ENCODE measurements at places on chromosomes 12 and 14.

- no peak for DNase-seq
These were observed 101.3 kb downstream of the WIF1 start for GRCh38 chr12:65019696-65020234.

GRCh38 chr14:90381011-90381786 lies 15.6 kb upstream of the CALM1 start:
- no peak for DNase-seq

DNA sequence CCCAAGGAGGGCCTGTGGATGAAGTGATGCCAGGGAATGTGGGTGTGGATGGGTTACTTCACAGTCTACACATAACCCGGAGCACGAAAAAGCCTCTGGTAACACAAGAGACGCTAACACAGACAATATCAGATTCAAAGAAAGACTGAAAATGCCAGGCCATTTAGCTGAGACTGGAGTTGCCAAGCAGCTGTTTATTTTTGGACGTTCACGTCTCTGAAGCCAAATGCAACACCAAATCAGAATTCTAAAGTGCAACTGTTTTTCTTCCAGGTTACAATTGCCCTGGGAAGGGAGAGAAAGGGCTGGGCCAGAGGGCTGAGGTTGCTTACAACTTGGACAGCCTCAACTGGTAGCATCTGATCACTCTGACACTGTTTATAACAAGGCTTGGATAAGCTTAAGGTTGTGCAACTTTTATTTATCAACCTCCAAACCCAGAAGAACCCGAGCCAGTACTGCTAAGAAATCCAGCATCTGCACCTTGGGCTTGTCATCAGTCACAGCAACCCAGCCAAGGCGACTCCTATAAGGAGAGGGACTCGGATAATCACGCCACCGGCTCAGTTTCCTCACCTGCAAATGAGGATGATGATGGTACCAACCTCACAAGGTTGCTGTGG lies 24.8 kb downstream of the NUAK1 start:
- no peak for DNase-seq

GRCh38 chr12:9335867-9336266 lies 127.7 kb upstream of the PZP start:
- DNase-seq, result no peak

DNA sequence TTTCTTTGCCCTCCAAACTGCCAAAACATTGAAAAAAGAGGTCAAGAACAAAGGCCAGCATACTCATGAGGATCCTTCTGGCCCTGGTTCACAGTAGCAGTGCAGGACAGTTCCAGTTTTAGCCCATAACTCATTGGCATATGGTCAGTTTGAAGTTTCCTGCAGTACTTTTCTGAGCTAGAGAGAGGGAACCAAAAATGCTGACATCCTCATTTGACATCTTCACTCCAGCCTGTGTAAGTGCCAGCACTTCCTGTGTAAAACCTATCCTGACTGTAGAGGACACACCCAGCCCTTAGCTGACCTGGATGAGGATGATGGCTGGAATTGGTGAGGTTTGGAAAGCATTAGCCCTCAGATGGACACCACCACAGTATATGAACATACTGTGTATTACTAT lies 84.1 kb downstream of the FGD4 start:
- DNase-seq, result no peak

- DNase-seq, result no peak
These were observed 613.0 kb downstream of the RPS29 start for GRCh38 chr14:48973151-48973550.

DNA sequence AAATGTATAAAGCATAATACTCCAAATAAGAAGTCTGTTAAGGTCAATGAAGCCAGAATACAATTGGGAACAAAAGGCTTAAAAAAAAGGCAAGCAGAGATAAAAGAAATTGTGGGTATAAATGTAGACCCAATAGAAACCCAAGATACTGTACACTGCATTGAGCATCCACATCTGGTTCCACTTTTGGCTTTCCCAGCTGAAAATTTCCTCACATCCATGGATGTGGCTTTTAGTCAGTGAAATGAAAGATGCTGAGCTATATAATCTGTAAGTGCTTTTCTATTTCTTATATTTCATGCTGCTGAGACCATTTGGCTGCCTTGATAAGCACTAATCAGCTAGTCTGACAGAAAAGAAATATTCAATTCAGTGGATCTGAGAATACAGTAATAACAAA lies 83.5 kb downstream of the PTPRR start:
- no peak for DNase-seq

DNA sequence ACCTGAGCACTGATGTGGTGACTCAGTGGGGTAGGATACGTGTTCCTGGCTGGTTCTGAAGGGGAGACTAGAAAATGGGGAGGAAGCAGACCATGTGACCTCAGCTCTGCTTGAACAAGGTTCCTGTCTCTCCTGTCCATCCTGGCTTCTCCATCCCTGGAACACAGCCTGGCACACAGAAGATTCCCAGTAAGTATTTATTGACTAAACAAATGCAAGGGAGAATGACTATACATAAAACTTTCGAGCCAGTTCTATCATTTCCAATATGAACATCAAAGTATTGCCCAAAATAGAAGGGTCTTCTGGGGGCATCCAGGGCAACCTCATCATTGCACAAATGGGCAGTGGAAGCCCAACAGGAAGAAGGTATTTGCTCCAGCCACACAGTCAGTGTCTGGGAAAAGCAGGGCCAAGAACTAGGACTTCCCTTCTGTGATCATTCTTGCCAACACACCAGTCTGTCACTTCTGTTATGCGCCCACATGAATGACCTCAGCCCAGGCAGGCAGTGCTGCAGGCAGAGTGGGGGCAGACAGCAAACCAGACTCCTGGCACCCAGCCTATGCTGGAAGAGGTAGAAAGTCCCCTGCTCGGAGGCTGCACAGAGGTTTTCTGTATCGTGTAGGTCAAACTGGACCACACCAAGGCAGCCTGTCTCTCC lies 5.6 kb upstream of the SERPINA9 start:
- no peak for DNase-seq

- DNase-seq, result no peak
These were observed 390.4 kb upstream of the USP15 start for GRCh38 chr12:61869796-61870195.

DNA sequence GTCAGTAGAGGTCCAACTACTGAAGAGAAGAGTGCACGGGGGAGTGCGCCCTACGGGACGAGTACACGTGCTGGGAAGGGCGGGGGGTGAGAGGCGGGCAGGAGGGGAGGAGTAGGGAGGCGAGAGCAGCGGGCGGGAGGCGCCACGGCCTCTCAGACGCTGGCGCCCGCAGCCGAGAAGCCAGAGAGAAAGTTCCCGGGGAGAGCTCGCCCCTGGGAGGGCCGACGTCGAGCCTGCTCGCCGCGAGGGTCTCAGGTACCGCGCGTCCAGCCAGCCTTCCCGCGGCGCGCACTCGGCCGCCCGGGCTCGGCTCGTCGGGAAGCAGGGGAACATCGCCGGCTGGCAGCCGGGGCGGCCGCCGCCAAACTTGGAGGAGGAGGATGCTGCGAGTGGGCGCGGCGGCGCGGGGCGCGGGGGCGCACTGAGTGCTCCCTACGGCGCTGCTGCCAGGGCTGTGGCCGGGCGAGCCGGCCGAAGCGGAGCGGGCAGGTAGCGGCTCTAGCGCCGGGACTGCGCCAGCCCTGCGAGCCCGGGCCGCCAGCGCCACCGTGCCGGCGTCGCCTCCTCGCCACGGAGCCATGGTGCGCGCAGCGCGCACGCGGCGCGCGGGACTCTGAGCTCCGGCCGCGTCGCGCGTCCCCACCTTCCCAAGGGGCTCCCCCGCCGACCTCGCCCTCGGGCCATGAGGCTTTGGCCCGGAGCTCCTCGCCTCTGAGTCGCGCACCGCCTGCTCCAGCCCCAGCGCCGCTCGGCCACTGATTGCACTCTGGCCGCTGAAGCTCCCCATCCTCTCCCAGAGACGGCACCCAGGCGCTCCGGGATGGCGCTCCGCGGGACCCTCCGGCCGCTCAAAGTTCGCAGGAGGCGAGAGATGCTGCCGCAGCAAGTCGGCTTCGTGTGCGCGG lies at the start of gene SLC24A4:
Gene SLC24A4, plus strand, starts transcription at position 155 of the 905 bp plus-strand sequence. Its CDS starts 666 bp downstream, at position 821.
- no peak for DNase-seq

DNA sequence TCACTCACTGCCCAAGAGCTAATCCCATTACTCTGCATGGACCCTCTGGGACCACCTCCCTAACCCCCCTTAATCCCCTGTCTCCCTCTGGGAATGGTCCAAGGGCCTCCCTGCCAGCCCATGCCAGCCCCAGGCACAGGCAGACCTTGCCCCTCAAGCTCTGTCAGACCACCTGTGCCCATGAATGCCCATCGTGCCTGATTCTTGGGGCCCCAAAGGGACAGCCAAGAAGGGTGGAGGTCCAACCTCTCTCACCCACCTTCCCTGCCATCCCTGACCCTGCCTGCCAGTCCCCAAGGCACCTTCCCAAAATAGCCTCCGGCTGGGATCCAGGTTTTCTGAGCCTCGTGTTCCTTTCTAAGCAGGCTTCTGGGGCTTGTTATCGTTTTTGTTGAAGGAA lies 20.8 kb upstream of the VSX2 start:
- no peak for DNase-seq

- no peak for DNase-seq
These were observed 268.6 kb downstream of the SLC6A15 start for GRCh38 chr12:84643993-84644392.

All from activated CD4-positive, alpha-beta T cell treated with anti-CD3 and anti-CD28 coated beads, Interleukin-2, amount 50 U/mL, for 24 hours (primary cell).